Left lung (tissue), 14 donors: ENCODE measurements at places on chromosomes 12 and 14.

- no peak for DNase-seq
These were observed 169.2 kb downstream of the APAF1 start for GRCh38 chr12:98814254-98814653.

- peak; percentile 10 for DNase-seq
These were observed 405.6 kb downstream of the TMEM121 start for GRCh38 chr14:105931808-105932483.

DNA sequence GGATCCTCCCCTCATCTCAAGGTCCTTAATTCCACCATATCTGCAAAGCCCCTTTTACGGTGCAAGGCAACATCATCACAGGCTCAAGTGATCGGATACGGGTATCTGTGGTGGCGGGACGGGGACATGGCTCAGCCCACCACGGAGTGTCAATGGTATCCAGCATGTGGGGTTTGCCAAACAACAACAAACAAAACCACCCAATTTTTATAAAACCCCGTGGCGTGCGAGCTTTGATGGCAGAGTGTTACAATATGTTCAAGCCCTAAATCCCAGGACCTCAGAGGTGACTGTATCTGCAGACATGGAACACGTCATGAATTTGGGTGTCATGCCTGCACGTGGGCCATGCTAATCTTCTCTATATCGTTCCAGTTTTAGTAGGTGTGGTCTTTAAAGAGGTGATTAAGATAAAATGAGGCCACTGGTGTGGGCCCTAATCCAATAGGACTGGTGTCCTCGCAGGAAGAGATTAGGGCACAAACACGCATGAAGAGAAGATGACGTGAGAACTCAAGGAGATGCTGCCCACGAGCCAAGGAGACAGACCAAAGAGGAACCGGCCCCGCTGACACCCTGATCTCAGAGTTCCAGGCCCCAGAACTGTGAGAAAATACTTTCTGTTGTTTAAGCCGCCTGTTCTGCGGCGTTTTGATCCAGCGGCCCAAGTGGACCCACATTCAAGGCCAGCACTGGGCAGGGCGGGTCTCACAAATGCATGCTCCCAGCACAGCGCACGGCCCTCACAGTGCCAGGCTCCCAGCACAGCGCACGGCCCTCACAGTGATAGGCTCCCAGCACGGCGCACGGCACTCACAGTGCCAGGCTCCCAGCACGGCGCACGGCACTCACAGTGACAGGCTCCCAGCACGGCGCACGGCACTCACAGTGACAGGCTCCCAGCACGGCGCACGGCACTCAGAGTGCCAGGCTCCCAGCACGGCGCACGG is 6.7 kb upstream of the GOLGA3 start:
- no peak for DNase-seq

DNA sequence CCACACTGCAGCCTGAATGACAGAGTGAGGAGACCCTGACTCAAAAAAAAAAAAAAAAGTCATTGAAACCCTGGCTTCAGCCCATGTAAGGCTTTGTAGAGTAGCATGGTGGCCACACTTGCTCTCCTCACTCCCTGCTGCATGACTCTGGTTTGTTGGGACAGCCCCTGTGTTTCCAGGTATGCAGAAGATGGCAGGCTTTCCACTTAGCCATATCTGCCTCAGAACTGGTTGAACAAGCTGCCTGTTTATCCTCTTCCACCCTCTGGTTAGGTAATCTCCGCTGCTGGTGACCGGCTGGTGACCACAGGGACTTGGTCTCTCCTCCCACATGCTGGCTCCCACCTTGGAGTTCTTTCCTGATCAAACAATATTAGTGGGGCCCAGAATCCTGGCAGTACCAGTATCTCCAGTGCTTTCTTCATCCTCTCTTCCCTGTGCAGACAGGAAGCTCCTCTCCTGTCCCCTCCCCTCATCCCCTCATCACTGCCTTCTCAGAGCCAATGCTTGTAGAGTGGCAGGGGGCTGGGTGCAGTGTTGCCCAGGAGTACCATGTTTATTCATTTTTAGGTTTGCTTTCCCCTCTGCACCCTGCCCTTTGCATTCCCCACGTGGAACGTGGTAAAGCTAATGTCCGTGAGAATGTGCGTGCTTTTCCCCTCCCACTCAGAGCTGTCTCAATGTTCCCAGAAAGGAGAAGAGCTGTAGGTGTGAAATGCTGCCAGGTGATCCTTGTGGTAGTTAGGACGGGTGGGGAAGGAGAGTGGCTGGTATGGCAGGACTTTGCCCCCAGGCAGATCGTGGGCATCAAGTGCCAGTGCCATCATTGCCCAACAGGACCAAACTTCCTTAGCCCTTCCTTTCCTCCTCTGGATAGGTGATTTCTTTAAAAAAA is 11.3 kb downstream of the ABHD12B start:
- DNase-seq = no peak

DNA sequence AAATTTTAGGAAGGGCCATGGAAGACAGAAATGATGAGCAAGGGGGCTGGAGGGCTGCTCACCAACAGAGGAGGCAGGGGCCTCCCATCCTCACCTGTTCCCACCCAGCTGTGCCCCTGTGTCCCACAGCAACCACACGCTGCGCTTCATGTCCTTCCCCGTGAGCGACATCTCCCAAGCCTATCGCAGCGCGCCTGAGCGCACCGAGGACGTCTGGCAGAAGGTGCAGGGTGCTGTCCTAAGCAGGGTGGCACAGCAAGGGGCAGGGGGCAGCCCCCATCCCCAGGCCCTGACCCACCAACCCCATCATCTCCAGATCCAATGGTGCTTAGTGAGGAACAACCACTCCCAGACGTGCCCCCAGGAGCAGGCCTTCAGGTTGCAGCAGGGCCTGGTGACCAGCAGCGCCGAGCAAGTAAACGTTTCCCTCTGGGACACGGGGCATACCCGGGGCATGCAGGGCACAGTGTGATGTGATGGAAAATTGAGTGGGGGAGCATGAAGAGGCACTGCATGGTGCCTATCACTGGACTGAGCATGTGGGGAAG is 8.1 kb downstream of the CARMIL3 start:
- DNase-seq = peak; percentile 67

DNA sequence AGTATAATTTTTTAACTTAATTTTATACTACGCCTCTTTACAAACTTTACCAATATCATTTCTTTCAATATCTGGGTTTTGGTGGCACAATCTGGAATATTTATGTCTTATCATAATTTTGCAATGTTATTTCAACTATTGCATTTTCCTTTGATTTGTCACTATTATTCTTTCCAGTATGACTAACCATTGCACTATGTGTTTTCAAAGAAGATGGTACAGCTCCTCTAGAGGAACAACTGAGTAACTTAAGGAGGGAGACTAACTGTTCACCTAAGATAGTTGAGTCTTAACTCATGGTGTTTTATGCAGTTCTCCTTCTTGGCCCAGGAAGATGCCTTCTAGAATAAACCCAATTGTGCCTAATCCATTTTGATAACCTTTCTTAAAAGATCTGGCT is 60.5 kb upstream of the KIF21A start:
- no peak for DNase-seq

DNA sequence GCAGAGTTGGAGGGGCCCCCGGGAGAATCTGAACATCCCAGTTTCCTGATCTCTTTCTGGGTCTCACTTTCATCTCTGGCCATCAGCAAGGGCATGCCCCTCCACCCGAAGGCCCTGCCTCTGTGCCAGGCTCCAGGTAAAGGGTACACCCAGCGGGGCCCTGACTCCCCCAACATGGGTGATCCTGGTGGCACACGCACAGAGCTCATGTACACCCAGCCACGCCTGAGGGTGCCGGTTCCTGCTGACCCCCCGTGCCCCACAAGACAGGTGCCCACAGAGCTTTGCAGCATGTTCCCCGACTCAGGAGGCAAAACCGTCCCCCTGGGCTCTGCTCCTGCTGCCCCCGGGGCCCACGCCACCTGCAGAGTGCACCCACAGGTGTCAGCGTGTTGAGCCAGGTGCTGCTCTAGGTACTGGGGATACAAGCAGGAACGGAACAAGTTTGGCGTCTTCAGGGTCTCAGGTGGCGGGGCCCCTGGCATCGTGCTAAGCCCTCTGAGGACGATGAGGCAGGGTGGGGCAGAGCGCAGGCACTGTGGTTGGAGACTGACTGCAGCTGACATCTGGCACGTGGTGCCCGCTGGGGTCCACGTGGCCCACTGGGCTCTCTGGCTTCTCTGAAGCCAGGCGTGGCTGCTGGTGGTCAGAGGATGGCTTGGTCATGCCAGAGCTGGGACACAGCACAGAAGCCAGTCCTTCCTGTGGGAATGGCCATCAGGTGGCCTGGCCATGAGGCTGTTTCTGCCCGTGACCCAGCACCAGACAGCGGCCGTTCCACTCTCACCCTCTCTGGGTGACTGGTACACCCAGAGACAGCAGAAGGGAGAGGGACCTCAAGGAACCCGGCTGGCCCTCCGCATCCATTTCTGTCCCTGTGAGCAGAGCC is 13.8 kb downstream of the BAG5 start:
- DNase-seq = no peak

DNA sequence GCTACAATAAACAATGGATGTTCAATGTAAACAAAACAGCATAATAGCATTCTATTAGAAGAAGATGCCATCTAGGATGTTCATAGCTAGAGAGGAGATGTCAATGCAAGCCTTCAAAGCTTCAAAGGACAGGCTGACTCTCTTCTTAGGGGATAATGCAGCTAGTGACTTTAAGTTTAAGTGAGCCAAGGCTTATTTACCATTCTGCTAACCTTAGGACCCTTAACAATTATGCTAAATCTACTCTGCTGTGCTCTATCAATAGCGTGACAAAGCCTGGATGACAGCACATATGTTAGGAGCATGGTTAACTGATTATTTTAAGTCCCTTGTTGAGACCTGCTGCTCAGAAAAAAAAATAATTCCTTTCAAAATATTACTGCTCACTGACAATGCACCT is 106.0 kb upstream of the SSTR1 start:
- no peak for DNase-seq

DNA sequence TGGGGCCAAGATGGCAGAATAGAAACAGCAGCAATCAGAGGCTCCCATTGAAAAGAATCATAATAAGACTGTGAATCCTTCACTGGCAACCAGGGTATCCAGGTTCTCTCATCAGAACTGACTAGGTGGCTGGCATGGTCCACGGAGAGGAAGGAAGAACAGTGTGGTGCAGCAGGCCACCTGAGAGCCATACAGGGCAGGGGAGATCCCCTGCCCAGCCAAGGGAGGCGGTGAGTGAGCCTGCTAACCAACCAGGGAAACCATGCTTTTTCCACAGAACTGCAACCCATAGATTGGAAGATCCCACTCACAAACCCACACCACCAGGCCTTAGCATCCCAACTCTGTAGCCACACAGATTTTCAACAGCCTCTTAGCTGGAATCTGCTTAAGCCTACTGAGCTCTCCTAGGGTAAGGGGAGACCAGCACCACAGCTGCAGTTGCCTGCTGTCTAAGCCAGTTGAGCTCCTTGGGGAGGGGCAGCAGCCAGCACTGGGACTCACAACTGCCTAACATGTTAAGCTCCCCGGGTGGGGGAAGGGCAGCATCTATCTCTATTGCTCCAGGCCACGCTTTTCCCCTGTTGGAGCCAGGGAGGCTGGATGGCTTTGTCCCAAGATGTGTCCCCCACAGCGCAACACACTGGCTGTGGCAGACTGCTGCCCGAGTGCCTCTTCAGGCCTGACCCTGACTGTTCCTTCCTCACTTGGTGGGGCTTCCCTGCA is 342.6 kb upstream of the CCDC196 start:
- DNase-seq = no peak
